ENCODE measurements at places on chromosomes 12 and 14.

DNA sequence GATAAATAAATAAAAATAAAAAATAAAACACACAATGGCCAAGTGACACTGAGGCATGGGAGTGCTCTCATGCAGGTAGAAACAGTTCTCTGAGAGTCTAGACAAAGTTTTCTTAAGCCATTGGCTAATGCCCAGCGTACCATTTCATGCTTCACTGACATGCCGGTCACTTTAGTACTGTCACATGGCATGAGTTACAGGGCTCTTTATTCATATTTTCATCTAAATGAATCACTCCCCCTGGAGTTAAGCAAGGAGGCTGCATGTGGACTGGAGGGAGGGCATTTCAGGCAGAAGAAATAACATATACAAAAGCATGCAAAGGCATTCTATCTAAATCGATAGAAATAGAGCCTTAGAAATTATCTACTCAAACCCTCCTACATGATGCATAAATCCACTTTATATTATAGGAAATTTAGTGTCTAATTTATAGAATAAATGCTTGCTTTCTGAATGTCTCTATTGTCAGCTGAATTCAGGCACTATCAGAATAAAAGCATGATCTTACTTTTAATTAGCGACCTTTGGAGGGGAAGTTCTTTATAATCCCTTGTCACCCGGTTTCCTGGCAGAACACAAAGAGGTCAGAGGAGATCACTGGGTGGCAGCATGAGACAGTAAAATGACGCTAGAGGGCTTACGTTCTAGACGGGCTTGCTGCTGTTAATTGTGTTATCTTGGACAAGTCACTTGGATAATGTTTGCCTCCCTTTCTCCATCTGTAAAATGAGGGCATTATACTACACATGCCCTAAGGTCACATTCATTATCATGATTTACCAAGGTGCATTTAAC, 17.5 kb downstream of the DYRK4 start:
- DNase-seq: no peak

- no peak for DNase-seq
These were observed 85.4 kb upstream of the DYNC1H1 start for GRCh38 chr14:101878822-101879528.

- no peak for DNase-seq
These were observed 264.4 kb downstream of the DUSP6 start for GRCh38 chr12:89087876-89088275.

GRCh38 chr12:57010627-57011247, 4.4 kb upstream of the ZBTB39 start:
- no peak for DNase-seq

GRCh38 chr14:32542507-32542906, 213.4 kb downstream of the AKAP6 start:
- DNase-seq: no peak

- no peak for DNase-seq
These were observed 87.2 kb downstream of the ZFC3H1 start for GRCh38 chr12:71576496-71576895.

DNA sequence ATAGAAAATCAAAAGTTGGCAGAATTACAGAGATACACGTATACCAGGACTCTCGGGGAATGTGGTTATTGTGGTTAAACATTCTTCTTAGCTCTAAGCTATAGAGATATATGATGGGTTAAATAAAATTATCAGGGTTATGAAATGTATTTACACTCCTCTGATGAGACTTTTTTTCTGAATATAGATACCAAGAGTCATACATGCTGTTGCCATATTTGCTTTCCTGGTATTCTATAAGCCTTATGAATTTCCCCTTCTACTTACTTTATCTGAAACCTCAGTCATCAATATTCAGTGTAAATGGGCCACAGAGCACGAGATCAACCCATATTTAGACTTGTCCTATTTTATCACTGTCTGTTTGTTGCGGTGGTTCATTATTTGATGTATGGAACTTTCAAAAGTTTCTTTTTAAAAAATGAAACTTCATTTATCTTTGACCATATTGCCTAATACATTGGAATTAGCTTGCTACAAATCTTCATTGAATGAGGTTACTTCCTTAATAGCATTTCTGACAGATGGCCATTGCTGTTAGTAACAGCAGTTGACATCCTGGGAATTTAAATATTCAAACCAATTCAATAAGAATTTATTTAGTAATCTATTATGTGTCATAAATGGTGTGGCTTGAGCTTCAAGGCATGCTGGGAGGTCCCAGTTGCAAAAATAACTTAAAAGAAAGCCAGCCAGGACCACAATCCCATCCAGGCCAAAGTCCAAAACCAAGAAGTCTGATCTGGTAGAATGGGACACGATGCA, 393.5 kb downstream of the PCNX1 start:
- DNase-seq: no peak

- DNase-seq: no peak
These were observed 108.6 kb downstream of the FOXN3 start for GRCh38 chr14:89308232-89308959.

- DNase-seq: no peak
These were observed 177.2 kb upstream of the PRICKLE1 start for GRCh38 chr12:42766754-42767153.

- no peak for DNase-seq
These were observed 37.6 kb downstream of the MVK start for GRCh38 chr12:109611223-109611622.

DNA sequence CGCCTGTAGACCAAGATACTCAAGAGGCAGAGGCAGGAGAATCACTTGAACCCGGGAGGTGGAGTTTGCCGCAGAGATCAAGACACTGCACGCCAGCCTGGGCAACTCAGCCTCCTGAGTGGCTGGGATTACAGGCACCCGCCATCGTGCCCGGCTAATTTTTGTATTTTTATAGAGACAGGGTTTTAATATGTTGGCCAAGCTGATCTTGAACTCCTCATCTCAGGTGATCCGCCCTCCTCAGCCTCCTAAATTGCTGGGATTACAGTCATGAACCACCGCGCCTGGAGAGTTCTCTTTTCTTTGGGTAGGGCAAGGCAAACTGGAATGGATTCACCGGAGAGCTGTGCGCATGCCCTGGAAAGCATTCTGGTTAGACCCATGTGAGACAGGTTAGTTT, 179.3 kb upstream of the ALG10B start:
- DNase-seq: no peak

DNA sequence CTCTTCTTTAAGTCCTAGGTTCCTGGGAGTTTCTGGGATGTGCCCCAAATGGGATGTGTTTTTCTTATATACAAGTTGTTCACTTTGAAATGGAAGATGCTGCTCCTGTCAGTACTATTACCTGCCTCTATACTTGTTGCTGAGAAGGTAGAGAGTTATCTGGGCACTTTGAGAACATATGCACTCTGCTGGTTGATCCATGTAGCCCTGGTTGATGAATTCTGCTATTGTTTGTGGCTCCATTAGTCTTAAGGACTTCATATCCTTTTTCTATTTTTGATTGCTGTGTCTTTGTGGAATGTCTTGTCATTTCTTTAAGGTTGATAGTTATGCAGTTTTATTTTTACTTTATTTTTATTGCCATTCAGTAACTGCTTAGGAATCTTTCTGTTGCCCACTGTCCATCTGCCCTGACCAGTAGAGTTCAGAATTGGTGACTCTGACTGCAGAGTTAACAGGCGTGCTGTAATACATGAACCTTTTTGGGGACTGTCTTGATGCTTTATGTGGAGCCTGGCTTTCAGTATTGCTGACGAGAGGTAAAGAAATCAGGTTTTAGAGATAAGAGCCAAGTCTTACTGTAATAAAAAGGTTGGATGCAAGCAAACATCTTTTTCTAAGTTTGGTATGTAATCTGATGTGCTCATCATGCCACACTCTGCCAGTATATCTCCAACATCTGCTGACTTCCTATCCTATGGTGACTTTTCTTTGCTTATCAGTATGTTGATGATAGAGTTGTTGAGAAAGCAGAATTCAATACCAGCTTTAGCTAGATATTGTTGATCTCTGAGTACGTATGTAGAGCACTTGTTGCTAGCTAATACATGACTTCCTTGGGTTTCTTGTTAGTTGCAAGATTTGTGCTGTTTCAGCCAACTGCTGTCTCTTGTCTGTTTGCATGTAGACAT, 1.6 kb downstream of the GMPR2 start:
- DNase-seq: no peak

GRCh38 chr12:104603545-104603973, 146.8 kb downstream of the CHST11 start:
- DNase-seq: no peak

- no peak for DNase-seq
These were observed 44.0 kb downstream of the EID3 start for GRCh38 chr12:104347374-104348075.

All from glutamatergic neuron (in vitro differentiated cells).